ENCODE measurements at places on chromosomes 7 and 10.
A peak's percentile ranks its signal among the peaks of the same experiment; 100 is the strongest.

DNA sequence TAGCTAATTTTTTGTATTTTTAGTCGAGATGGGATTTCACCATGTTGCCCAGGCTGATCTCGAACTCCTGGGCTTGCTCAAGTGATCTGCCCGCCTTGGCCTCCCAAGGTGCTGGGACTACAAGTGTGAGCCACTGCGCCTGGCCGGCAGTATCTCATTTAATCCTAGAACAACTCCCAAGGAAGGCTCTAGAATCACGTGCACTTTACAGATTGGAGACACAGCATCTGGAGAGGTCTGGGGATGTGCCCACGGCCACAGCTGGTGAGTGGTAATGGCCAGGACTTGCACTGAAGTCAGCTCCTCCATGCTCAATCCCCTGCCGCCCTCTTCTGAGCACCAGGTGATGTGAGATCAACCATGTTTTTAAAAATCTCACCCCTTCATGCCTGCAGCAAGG lies 43.1 kb downstream of the CARD11 start:
- no peak for DNase-seq

DNA sequence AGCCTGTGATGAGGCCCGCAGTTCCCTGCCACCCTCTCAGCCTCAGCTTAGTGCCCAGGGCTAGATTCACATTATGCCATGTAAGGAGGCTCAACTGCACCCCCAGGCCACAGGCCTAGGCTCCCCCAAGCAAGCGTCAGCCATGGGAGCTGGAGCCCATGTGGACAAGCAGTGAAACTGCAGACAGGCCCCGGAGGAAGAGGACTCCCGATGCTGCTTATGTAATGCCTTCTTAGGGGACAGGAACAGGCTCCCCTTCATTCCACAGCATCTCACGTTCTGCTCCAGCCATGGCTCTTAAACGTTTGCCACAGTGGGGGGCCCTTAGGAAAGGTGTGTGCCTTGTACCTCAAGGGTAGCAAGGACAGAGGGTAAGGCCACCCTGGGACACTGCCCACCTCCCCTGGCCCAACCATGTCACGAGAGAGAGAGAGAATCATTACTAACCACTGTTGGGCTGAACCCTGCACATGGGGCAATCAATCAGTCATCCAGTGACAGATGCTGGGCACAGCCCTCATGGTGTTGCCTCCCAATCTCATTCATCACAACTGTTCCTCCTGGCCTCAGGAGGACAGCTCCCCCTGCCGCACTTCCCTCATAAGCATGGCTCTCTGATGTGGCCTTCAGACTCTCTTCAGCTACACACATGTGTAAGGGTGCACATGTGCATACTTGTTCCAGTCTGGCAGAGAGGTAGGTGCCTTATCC lies 263.0 kb downstream of the GRID1 start:
- no peak for DNase-seq

GRCh38 chr7:128409596-128410450 lies at the start of gene IMPDH1:
TSS of gene IMPDH1 (minus strand) at chr7:128409982. CDS start at chr7:128409901, 81 bp downstream.
- peak; percentile 78 for DNase-seq

GRCh38 chr7:134071355-134072331 lies 55.5 kb upstream of the LRGUK start:
- no peak for DNase-seq

Data from brain microvascular endothelial cell (primary cell).